ENCODE measurements at places on chromosomes 16 and 17.

- DNase-seq: peak; percentile 89
These were observed at the start of gene TMC8 for GRCh38 chr17:78130437-78131101. TSS of gene TMC8 (plus strand) at chr17:78130771. CDS start at chr17:78131589, 818 bp downstream.

GRCh38 chr17:77526259-77526711, 385.5 kb downstream of the SEC14L1 start:
- no peak for DNase-seq

- peak; percentile 62 for DNase-seq
These were observed 867 bp upstream of the LIMD2 start for GRCh38 chr17:63700528-63701455.

DNA sequence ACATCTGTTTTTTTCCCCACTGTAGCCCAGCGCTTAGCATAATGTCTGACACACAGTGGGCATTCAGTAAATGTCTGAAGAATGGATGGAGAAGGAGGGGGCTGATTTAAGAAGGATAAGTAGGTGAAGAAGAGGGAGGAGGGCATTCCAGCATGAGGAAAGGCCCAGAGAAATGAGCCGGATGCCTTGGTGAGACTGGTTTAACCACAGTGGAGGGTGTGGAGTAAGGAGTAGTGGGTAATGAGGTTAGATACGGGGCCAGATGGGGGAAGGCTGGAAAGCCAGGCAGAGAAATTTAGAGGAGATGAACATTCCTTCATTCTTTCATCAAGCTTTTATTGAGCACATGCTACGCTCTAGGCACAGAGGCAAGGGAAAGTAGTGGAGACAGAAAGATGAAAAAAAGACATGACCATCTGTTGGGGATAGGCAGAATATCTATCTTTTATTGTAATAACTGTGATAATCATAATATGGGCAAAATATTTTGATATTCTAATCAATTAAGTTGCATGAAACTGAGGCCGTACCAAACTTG, 43.7 kb upstream of the NFAT5 start:
- DNase-seq: no peak

DNA sequence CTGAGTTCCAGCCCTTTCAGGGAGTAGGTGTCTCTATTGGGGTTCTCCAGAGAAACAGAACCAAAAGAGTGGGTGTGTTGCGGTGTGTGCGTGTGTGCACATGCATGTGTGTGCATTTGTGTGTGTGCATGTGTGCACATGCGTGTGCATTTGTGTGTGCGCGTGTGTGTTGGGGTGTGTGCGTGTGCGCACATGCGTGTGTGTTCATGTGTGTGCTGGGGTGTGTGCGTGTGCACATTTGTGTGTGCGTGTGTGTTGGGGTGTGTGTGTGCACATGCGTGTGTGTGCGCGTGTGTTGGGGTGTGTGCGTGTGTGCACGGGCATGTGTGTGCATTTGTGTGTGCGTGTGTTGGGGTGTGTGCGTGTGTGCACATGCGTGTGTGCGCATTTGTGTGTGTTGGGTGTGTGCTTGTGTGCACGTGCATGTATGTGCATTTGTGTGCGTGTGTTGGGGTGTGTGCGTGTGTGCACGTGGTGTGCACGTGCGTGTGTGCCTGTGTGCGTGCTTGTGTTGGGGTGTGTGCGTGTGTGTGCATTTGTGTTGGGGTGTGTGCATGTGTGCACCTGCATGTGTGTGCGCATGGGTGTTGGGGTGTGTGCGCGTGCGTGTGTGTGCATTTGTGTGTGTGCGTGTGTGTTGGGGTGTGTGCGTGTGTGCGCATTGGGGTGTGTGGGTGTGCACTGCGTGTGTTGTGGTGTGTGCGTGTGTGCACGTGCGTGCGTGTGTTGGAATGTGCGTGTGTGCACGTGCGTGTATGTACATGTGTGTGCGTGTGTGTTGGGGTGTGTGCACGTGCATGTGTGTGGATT, 38.4 kb upstream of the JPH3 start:
- DNase-seq: no peak

- peak; percentile 63 for DNase-seq
These were observed 34.1 kb downstream of the TK2 start for GRCh38 chr16:66515596-66516508.

- DNase-seq: no peak
These were observed 17.1 kb upstream of the PHF12 start for GRCh38 chr17:28968231-28968913.

Data from hematopoietic multipotent progenitor cell treated with erythropoietin and hydrocortisone succinate and interleukin-3 and kit ligand, for 6 days (in vitro differentiated cells).